Stimulated activated CD4-positive, alpha-beta T cell treated with anti-CD3 and anti-CD28 coated beads, Interleukin-4, amount 100 ng/mL, for 4 hours (primary cell): ENCODE measurements at places on chromosomes 12 and 14.

DNA sequence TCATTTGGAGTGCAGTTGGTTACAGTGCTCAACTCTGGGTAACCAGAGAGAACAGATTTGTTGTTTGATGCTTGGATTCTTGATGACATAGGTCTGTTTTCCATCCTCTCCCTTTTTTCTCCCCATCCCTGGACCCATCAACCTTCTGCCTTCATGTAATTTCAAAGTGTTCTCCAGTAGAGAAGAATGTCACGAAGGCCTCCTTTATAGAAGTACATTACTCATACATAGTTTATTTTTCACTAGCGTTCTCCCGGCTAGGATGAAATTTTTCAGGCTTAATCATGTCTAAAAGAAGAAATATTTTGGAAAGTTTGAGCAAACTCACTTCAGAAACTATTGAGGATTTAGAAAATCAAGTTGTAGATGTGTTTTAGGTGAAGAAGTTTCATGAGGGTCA is 20.9 kb upstream of the APPL2 start:
- no peak for DNase-seq

DNA sequence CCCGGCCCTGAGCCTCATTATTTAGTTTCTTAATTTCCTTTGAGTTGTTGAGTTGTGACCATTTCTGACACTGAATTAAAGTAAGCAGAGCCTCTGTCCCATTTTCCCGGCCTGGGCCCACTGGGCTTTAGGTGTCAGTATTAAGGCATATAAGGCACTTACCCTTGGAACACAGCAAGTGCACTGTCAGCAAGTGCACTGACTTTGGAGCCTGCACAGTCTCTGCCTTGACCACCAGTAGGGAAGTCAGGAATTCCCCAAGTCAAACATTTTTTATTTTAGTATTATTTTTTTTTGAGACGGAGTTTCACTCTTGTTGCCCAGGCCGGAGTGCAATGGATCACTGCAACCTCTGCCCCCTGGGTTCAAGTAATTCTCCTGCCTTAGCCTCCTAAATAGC is 56.6 kb downstream of the MAX start:
- DNase-seq = no peak

- DNase-seq = no peak
These were observed 228.8 kb downstream of the BCL11B start for GRCh38 chr14:99043267-99043615.

- DNase-seq = no peak
These were observed 40.1 kb downstream of the VDR start for GRCh38 chr12:47864646-47865235.

DNA sequence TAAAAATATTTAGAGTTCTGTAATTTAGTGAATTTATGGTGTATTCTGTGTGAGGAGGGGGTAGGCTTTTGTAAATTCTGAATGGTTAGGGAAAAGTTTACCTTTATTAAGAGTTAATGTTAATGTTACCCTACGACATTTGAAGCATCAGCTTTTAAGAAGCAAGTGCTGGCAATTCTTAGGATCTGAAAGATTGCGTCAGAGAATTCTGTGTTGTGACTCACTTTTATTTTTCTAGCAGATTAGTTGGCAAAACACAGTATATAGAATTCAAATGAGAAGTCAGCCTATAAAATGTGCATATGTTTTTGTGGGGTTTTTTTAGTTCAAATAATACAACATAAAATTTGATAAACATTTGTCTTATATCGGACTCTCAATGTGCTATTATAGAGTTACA is 97.6 kb downstream of the RAD52 start:
- DNase-seq = no peak

DNA sequence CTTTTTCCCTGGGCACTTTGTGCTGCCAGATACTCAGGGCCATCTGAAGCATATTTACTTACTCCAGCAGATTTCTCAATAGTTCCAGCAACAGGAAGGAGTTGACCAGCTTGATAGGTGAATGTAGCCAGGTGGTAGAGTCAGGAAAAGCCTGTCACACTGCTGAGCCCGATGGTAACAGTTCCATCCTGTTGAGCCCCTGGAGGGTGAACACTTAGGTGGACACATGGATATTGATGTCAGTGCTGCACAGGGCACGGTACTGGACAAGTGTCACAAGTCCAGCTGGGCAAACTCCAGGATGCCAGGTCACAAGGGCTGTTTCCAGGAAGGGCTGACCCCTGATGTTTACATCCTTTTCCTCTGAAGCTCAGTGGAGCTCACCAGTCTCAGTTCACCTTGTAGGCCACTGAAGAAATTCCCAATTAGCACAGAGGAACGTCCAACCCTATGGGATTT is 2.3 kb upstream of the SMOC1 start:
- DNase-seq = no peak

DNA sequence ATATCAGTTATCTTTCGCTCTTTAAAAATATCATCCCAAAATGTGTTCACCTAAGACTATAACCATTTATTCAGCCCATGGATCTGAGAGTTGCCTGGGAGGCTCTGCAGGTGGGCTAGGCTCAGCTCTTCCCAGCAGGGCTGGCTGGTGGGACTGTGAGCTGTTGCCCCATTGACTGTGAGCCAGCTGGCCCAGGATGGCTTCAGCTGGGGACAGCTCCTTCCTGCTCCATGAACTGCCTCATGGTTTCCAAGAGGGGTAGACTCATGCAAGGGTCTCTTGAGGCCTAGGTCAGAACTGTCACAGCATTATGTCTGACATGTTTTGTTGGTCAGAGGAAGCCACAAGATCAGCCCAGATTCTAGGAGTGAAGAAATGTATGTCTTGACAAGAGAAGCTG is 114.1 kb upstream of the E2F7 start:
- DNase-seq = no peak

- DNase-seq = no peak
These were observed 652.5 kb downstream of the C12orf50 start for GRCh38 chr12:87376722-87377121.

GRCh38 chr12:26828280-26829073 is 4.5 kb downstream of the ITPR2 start:
- DNase-seq = no peak

DNA sequence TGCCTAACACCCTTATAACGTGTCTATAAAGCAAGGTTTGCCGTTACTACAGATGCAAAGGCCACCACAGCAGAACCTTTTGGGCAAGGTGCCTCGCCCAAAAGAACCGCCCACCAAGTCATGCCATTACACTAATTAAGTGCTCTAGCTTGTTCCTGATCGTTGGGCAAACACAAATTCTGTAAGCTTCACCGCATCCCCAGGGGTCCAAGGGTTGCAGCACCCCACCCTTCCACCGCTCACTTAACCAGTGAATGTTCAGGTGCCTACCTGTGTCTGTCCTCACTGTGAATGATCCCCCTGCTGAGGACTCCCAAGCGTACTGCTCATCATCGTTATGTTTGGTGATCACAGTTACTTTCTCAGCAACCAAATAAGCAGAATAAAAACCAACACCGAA is 1.4 kb downstream of the HSP90AA1 start:
- no peak for DNase-seq

GRCh38 chr14:105538481-105539049 is 12.2 kb downstream of the TMEM121 start:
- DNase-seq = no peak

DNA sequence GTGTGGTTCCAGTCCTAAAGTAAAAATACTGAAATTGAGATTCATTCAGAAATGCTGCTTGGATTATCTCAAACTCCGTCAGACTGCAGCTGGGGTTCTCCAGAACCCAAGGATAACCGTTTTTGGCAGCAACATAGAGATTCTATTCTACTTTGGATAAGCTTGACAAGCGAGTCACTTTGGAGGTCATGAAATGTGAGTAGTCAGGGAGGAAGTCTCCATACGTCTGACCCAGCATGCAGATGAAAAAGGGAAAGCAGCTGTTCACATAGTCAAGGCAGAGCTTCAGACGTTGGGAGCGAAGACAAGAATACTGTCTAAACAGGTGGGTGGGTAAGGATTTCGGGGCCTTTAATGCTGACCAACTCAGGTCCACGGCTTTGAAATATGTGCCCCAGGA is 14.9 kb upstream of the HSP90B1 start:
- no peak for DNase-seq

DNA sequence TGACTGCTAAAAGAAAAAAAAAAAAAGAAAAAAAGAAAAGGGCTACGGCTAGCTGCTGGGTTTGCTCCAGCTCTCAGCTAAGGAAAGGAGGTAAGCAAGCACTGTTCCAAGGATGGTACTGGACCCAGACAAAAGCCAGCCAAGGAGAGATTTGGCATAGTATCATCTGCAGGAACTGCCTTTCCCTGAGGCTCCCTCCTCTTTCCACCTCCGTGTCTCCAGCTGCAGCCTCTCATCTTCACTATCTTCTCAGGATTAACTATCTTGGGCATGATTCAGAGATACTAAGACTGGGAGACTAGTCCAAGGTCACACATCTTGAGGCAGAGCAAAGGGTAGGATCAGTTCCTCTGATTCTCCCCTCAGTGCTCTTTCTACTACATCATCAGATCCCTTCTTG is 6.0 kb downstream of the KITLG start:
- no peak for DNase-seq

- no peak for DNase-seq
These were observed 43.5 kb downstream of the TMX1 start for GRCh38 chr14:51283402-51284085.

DNA sequence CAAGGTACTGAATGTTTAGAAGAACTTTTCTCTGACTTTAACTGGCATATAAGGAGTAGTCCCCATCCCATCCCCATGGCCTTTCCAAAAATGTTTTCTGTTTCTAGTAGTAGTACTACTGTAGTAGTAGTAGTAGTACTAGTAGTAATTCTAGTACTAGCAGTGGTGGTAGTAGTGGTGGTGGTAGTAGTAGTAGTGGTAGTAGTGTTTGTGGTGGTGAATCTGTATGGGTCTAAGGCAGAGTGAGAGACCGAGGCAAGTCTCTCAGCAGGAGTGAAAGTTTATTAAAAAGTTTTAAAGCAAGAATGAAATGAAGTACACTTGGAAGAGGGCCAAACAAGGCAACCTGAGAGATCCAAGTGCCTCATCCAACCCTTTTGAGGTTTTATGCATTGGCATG is 58.6 kb downstream of the FOXN4 start:
- no peak for DNase-seq

- no peak for DNase-seq
These were observed 9.1 kb upstream of the CDC42BPB start for GRCh38 chr14:103066399-103066798.

- peak; percentile 66 for DNase-seq
These were observed 1.4 kb upstream of the HSP90AA1 start for GRCh38 chr14:102088012-102088792.

DNA sequence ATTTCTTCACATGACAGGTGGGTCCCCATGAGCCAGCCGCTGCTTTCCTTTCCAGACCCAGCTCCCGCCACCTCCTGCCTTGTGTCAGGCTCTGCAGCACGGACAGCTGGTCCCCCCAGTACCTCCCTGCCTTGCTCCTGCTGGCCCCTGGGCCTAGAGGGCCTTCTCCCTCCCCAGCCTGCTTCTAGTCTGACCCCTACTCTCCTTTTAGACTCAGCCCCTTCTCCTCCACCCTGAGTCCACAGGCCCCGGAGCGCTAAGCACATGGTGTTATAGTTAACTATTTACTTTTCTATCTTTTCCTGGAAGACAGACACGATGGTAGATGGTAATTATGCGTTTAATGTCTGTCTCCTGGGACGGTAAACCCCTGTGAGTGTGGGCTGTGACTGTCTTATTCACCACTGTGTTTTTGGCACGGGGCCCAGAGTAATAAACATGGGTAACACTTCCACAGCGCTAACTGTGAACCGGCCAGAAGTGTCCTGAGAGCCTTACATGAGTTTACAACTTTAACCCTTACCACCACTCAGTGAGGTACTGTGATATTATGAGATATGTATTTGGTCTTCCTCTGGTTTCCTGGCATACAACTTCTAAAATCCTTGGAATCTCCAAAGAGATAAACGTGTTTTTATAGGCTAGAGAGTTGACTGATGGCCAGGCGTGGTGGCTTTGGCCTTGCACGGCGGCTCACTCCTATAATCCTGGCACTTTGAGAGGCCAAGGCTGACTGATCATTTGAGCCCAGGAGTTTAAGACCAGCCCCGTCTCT is 41.2 kb downstream of the DGLUCY start:
- no peak for DNase-seq

DNA sequence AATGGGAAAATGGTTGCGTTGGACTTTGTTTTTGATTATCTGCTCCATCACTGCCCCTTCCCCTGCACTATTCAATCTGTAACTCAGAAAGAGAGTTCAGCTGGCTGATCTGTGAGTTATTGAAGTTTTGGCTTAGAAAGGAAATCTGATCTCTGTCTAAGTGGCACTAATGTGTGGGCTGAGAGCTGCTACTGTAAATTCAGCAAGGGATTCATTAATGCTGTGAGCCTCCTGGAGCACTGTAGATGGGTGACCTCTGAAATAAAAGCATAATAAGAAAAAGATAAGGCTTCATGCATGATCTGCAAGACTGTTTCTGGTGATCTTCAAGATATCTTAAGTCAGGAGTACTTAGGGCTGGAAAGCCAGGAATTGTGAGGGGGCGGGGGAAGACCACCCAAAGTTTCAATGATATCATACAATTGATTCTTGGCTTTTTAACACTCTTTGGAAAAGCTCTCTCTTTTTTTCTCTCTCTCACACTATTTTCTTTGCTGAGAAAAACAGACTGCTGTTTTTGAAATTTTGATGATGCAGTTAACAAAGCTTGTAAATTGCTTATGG is 101.1 kb downstream of the C12orf75 start:
- DNase-seq = no peak

GRCh38 chr14:68634332-68634731 is 158.5 kb downstream of the ZFP36L1 start:
- DNase-seq = no peak

DNA sequence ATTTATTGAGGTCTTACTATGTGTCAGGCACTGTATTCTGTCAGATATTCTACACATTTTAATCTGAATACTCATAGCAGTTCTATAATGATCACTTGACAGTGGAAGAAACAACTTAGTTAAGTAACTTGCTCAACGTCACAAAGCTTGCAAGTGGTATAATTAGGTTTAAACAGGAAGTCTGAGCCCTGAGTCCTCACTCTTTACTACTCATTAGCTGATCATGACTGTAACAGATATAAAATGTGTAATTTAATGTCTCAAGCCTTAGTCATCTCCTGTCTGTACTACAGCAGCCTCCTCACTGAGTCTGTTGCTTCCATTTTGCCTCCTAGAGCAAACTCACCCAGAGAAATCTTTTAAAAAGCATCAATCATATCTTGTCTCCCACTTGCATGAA is 38.9 kb downstream of the PPP4R4 start:
- DNase-seq = no peak

DNA sequence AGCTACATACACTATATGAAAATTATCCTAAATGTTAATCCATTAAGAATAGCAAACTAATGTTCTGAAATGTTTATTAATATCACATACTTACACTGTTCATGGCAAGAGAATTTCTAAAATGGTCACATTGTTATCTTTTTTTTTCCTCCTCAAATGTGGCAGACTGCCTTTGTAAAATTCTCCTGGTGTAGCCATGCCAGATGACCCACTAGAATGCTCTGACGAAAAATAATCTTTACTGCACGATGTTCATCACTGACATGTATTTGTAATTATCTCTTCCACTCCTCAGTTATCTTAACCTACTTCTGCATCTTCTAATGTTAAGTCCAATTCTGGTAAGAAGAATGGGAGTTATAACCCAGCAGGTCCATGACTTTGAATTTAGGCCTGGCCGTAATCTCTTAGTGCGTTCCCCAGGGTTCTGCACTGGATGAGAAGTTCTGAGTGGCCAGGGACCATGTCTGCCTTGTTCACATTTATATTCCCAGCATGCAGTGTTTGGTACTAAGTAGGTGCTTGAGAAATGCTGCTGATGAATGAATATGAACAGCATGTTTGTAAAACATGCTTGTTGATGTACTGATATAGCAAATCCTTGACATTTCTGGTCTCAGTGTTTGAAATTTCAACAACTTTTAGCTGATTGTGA is 46.7 kb downstream of the NOPCHAP1 start:
- no peak for DNase-seq

GRCh38 chr14:88473791-88474190 is 81.0 kb downstream of the PTPN21 start:
- no peak for DNase-seq
